ENCODE measurements at places on chromosomes 11 and 22.

DNA sequence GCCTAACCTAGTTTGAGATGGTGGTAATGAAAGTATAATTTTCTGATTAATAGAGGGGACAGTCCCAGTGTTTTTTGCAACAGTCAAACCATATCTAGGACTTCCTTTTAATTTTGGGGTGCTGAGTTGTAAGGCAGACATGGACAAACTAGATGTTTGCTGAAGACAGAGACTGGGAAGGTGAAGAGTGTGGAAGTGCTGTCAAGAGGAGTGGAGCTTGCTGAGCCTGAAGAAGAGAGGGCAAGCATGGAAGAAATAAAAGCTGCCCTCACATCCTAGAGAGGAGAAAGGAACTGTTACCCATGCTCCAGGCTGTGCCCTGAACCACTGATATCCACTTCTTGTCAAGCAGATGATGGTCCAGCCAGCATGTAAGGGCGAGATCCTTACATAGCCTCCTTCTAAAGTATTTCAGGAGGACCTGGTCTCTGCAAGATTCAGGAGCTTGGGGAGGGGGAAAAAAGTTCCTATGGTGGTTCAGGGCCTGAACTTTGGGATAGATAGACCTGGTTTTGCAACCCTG is 51.4 kb downstream of the PRR5L start:
- DNase-seq, result no peak

- DNase-seq, result no peak
These were observed 27.3 kb upstream of the TMEM86A start for GRCh38 chr11:18671246-18671645.

- no peak for DNase-seq
These were observed 127.2 kb upstream of the TBCEL start for GRCh38 chr11:120896687-120897086.

DNA sequence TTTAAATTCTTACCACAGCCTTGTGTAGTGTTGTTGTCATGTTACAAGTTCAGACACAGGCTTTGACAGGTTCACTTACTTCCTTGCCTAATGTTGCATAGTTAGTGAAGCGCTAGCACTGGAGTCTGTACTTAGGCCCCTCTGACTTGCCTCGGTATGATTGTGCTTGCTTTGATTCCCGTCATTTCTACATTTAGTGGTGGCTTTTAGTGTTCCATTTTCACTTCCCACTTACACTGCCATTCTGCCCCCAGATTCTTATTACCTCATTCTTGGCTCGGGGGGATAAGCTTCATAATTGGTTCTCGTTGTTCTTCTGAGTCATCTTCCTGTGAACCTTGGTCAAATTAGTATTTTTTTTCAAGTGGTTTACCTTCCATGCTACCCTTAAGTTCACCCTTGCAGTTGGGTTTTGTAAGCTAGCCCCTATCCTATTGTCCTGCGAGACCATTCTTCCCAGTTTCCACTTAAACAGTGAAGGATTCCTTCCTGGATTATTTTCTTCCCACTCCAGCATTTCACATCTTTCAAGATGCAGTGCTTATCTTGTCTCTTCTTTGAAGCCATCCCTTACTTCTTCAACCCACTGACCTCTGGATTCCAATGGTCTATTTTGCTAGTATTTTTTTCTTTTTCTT is 68.7 kb downstream of the DDX10 start:
- DNase-seq, result peak; percentile 45

DNA sequence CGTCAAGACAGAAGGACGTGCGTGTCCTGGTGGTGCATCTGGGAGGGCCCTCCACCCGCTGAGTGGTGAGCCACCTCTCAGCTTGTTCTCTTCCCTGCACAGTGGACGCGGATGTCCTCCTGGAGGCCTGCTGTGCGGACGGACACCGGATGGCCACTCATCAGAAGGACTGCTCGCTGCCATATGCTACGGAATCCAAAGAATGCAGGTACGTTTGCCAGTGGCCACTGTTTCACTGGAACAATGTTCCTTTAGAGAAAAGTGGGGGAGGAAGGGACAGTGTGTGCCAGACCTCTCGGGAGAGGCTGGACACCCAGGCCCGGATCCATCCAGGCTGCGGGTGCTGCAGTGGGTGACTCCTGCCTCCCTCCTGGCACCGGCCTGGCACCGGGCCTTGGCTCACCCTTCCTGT is 15.9 kb downstream of the FBLN1 start:
- DNase-seq, result no peak

DNA sequence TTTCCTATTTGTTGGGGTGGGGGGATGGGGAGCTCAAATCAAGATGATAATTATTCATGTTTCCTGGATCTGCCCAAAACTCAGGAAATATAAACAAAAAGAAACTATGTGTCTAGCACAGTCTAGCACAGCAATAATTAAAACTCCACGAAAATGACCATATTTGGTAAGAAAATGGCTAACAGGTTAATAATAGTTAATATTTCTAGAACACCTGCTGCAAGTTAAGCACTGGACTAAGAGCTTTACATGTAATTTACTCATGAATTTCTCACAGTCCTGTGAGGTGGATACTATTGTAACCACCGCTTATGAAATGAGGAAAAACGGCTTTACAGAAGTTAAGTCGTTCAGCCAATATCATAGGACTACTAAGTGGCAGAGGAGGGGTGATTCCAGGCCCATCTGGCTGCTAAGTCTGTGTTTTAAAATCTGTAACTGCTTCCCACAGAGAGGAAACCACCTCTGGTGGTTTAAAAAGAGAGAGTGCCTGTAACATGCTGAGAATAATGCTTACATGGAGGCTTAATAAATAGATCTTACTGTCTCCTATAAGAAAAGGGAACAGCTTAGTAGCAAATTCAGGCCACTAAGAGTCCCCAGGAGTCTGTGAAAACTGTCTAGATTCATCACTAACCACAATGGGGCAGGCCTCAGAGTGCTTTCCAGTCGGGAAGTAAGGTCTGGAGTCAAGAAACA is 11.0 kb upstream of the AMOTL1 start:
- no peak for DNase-seq

DNA sequence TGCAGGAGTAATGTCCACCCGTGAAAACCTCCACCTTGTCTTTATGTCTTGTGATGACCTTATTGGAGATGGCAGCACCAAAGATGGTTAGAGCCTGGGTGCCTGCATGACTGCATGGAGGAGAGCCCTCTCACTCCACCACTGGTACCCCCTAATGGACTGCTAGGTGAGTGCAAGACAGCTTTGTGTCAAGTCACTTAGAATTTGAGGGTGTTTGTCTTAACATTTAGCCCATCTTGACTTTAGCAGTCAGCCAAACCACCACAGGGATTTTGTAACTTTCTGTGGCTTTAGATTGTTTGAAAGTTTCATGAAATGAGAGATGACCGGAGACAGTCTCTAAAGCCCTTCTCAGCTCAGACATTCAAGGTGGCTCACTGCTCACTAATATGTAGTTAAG is 232.9 kb upstream of the NCAM1 start:
- no peak for DNase-seq

DNA sequence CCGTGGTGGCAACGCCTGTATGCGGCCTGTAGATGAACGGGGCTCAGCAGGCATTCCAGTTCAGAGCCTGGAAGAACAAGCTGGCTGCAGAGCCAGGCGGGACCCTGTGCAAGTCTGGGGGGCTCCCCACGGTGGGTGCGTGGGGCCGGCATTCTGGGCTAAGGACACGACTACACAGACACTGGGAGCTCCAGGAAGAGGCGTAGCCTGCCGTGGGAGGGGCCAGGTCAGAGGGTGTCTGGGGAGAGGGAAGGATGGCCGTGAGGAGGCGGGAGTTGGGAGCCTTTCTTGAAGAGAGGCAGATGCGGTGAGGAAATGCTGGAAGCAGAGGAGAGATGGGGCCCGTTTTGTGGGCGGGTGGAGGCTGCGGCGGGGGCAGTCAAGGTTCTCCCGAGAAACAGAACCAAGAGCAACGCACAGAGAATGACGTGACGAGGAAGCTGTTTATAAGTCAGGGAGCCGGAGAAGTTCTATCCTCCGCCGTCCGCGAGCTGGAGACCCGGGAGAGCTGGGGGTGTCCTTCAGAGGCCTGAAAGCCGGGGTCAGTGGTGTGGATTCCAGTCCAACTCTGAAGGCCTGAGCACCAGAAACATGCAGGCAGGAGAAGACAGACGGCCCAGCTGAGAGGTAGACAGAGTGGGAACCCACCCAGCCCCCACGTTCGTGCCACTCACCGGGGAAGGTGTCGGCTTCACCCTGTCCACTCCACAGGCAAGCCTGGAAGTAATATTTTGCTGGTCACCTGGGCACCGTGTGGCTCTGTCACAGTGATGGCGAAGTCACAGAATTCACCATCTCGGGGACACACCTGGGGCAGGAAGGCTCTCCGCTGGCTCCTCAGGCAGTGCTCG is 529.6 kb downstream of the BRD1 start:
- DNase-seq, result no peak

- DNase-seq, result no peak
These were observed 829.7 kb upstream of the FAT3 start for GRCh38 chr11:91394727-91395414.

DNA sequence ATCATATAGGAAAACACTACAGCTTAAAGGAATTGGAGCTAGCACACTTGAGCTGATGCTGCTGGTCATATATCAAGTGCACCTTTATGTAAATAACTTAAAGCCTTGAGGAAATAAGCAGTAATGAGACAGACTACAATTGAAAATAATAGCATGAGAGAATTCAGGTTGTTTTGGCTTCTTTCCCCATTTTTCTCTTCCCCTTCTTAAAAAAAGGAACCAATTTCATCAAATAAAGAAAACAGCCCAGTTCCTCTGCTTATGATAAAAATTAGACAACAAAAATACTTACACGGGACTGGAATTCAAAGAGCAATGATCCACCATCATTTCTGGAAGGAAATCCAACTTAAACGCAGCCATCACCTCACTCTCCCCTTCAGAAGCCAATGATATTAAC is 50.2 kb upstream of the RAPSN start:
- DNase-seq, result peak; percentile 23

DNA sequence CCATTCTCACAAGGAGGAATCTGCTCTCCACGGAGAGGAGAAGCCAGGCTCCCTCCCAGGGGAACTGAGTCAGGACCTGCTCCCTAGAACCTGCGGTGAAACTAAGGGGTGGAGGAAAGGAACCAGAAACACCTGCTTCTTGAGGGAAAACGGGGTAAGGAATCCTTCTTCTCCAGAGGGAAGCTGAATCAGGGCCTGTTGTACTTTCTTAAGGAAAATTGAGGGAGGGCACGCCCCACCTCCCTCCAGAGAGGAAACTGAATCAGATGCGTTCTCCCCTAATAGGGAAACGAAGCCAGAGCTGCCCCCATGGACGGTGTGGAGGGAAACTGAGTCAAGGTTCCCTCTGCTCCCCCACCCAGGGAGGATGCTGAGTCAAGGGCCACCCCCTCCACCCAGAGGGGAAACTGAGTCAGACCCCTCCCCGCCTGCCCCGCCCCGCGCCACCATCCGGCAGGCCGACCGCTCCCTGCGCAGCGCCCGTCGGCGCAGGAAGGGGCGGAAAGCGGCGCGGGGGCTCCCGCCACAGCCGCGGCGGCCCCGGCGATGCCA is 393 bp downstream of the RELA start:
- DNase-seq, result no peak

GRCh38 chr11:126838779-126839178 is 161.8 kb downstream of the KIRREL3 start:
- DNase-seq, result no peak

DNA sequence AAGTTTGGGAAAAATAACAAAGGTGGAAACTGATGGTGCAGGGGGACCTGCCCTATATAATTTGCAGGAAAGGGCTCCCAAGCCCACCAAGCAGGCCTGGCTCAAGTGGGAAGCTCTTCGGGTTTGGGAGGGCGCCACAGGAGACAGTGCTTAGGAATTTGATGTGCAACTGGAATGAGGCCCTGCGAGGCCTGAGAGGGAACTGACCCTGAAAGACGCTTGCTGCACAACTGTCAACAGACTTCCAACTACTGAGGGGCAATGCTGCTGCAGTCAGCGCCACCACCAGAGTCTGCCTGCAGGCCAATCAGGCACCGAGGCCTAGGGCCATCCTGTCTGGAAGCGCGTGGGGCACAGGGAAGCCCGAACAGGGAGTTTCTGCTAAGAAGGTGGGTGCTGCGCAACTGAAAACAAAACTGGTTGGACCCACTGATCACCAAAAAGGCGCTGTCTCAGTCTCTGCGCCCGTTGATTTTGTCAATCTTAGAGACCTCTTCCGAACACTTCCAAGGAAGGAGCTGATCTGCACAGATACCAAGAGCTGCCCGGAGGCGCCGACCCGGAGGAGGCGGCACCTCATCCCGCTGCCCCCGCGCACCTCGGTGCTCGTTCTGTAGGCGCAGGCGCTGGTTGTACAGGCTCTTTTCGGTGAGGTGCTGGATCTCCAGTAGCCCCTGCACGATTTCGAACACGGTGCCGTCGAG is 667 bp downstream of the DGCR6L start:
- no peak for DNase-seq

- no peak for DNase-seq
These were observed 3.4 kb upstream of the APLP2 start for GRCh38 chr11:130066338-130066737.
